GM18507 (cell line): ENCODE measurements at places on chromosomes 2 and 18.

DNA sequence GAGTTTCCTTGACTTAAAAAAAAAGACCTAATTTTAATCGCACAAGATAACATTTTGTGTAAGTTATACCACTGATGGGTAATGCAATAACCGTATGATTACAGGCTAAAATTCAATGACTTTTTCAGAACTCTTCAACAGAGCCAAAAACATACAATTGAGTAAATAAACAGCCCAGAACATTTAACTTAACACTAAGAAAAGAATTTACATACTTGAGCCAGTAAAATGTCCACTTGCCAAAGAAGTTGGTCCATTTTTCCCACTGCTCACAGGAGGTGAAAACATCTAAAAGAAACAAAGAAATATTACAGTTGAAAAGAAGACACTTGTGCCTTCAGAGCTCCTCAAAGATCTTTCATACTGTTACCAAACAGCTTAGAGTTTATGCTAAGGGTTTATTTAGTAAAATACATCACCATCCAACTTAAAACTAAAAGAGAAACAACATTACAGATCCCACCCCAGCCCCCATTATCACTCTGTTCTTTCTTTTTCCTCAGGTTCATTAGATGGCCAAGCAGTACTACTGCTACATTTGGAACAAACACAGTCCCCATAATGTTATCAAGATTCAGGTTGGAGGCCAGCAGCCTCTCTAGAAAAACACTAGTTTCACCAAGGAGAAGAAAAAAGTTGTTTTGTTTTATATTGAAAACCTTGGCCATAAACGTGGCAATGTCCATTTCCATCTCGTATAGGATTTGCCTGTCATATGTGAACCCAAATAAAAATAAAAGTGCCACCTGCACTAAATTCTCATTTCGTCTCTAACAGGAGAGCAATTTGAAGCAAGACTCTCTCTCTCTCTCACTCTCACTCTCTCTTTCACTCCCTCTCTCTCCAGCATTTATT is 2.7 kb downstream of the TCF4 start:
- DNase-seq: no peak

DNA sequence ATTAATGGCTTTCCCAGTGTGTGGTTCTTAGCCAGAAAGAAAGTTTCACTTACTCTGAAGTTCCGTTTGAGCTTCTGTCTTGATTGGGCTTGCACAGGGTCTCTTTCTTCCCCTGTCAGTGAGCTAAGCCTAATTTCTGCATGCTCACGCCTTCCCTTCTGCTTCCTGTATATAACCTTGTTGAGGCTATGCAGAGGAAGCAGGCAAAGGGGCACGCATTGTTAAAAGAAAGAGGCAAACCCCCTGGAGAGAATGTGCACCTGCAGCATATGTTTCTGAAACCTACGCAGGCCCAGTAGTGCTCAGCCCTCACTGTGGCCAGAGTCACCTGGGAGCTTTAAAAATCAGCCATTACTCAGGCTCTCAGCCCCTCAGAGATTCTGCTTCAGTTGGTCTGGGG is 14.5 kb upstream of the PLA2R1 start:
- DNase-seq: no peak

GRCh38 chr2:86781363-86781762 is 9.3 kb downstream of the CD8A start:
- DNase-seq: no peak

GRCh38 chr2:238370823-238371372 is 50.6 kb downstream of the TRAF3IP1 start:
- DNase-seq: no peak

DNA sequence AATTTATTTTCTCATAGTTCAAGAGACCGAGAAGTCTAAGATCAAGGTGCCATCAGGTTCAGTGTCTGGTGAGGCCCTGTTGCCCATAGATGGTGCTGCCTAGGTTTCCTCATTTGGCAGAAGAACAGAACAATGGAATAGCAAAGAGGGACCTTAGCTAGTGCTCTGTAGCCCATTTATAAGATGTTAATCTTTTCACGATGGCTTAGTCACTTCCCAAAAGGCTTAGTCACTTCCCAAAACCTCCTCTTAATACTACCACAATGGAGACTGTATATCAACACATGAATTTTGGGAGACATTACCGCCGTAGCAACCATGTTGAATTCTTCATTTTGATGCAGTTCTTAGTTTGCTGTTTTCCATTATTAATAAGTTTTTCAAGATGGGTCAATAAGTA is 246.3 kb upstream of the NRP2 start:
- DNase-seq: no peak

DNA sequence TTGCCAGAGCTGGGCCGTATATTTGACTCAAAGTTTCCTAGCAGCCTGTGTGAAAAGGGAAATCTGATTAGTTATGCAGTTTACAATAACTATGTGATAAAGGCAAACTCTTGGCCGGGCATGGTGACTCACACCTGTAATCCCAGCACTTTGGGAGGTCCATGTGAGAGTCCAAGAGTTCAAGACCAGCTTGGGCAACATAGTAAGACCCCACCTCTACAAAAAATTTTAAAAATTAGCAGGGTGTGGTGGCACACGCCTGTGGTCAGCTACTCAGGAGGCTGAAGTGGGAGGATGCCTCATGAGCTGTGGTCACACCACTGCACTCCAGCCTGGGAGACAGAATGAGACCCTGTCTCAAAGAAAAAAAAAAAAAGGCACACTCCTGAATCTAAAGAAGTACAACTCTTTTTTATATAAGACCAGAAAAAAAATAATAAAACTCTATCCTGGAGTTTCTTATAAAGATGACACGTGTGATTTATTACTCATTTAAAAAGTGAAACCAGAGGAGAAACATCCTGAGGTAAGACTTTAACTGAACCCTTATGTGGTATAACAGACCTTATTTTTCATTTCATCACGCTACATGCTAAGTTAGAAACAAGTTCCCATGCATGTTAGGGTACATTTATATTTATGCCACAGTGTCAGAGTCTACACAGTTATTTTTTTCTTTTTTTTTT is 32.6 kb upstream of the KCMF1 start:
- DNase-seq: no peak

- no peak for DNase-seq
These were observed 1.3 kb downstream of the PTPRM start for GRCh38 chr18:7568426-7568825.

DNA sequence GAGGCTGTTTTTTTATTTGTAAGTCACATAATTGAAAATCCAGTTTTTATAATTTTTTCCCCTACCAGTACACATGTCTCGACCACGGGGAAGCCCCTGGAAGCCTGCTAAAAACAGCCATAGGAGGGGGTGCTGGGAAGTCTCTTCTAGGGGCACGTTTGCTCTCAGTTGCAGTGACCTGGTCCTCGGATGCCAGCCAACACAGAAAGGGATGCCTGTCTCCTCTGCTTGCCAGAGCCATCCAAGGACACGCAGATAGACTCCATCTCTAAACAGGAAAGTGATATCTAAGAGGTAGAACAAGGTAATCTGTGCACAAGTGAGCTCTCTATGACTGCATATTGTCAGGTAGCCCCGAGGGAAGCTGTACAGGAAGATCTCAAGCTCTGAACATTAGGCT is 255.8 kb downstream of the SETBP1 start:
- no peak for DNase-seq

- no peak for DNase-seq
These were observed 56.8 kb downstream of the GTF3C3 start for GRCh38 chr2:196742685-196743084.

DNA sequence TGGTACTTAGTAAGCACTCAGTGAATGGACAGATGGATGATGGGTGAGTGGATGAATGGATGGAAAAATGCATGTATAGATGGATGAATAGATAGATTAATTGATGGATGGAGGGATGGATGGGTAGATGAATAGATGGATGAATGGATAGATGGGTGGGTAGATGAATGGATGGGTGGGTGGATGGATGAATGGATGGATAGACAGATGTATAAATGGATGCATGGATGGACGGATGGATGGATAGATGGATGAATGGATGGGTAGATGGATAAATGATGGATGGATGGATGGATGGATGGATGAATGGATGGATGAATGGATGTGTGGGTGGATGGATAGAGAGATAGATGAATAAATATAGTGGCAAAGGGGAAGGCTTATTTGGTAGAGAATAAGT is 83.6 kb downstream of the ACOXL start:
- DNase-seq: no peak

DNA sequence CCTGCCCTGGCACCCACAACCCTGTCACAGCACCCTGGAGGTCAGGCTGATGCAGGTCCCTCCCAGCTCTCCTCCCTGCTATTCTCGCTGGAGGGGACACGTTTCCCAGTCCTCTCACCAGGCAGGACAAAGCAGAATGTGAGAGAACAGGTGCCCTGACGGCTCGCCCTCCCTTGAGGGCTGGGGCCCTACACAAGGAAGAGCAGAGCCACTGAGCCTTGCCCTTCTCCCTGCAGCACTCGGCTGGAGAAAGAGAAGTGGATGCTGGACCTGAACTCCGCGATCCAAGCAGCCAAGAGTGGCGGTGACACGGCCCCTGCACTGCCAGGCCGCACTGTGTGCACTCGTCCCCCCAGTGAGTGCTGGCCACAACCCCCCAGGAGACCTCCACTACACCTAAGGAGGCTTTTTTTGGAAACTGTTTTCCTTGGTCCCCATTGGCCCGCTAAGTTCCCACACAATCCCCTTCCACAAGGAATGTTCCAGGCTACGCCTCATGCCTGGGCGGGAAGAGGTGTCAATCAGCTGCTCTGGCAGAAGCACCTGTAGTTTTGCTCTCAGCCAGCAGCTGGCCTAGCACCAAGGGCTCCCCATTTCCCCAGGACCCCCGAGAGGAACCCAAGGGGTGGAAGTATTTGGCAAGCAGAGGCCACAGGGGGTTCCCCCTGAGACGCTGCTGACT is 17.4 kb downstream of the STK25 start:
- no peak for DNase-seq

DNA sequence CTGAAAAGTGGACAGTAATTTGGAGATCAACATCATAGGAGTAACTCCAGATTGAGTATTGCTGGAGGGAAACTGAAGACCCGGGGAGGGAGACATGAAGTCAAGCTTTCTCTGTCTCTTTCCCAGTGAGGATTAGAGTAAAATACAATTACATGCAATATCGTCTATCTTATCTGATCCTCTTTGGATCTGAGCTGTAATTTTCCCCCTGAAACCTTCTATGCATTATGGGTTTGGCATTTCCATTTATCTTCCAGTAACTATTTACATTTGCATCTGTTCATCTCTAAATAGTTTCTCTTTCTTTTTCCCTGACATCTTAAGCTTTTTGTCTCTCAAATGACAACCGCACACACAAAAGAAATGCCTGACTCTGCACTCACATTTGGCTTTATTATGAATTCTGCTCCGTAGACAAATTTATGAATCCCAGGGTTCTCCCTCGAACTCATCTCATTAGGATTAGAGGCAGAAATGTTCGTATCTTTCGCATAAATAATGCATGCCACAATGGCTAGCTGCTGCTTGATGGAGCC is 113.1 kb downstream of the SPP2 start:
- no peak for DNase-seq

- no peak for DNase-seq
These were observed 70.1 kb downstream of the OXER1 start for GRCh38 chr2:42693688-42694479.

DNA sequence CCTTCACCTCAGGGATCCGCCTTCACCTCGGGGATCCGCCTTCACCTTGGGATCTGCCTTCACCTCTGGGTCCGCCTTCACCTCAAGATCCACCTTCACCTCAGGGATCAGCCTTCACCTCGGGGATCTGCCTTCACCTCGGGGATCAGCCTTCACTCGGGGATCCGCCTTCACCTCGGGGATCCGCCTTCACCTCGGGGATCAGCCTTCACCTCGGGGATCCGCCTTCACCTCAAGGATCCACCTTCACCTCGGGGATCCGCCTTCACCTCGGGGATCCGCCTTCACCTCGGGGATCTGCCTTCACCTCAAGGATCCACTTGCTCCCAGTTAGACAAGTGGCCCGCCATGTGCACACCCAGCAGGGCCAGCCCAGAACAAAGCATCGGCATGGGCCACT is 7.3 kb downstream of the KIF1A start:
- DNase-seq: no peak

GRCh38 chr2:228016402-228016801 is 145.0 kb downstream of the DAW1 start:
- DNase-seq: no peak

DNA sequence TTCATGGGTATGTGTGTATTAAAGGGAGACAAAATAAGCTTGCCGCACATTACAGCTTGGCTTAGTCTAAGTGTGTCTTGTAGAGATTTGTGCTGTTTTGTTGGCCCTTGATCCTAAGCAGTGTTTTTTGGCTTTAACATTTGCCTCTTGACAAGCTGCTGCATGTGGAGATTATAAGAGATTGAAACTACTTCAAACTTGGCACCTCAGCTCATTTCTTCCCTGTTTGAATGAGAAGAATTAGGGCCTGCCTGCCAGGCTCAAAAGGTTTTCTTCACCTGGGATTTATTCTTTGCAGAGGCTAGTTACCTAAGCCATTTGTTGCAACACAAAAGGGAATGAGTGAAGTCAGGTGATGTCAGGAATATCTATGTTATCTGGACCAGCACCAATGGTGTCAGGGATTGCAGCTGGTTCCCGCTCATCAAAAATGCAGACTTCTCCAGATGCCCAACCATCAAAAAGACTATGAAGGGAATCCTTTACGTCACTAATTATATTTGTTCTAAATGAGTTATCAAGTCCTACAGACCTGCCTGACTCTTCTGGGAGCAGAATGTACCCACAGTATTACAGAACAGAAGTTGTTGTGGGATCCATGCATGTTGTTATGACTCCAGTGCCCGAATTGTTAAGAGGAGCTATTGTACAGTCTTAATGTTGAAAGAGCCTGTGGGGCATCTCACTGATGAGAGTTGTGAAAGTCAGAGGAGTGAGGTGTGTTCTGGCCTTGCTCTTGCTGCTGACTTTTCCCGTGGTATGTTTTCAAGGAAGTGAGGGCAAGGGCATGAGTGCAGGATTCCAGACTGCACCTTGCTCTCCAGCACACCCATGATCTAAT is 31.0 kb downstream of the ABCA12 start:
- DNase-seq: no peak

- no peak for DNase-seq
These were observed 9.4 kb upstream of the ZNF512 start for GRCh38 chr2:27573452-27573851.

DNA sequence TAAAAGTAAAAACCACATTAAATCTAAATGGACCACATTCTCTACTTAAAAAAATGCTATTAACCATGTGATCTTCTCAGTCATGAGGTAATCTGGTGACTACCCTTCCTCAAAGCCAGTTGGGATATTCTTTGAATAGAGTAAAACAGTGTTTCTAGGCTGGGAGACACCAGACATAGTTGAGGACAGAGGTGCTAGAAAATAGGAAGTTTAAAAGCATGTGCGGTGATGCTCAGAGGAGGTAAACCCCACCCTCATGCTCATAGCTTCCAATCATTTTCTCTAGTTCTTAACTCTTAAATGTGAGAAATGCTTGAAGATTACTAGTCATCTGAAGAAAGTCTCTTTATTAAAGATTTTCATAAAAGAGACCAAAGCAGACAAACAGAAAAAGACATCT is 30.7 kb upstream of the ELAC1 start:
- no peak for DNase-seq

GRCh38 chr2:237391140-237391539 is 22.8 kb downstream of the COL6A3 start:
- no peak for DNase-seq
